ENCODE measurements at places on chromosomes 6 and 20.

DNA sequence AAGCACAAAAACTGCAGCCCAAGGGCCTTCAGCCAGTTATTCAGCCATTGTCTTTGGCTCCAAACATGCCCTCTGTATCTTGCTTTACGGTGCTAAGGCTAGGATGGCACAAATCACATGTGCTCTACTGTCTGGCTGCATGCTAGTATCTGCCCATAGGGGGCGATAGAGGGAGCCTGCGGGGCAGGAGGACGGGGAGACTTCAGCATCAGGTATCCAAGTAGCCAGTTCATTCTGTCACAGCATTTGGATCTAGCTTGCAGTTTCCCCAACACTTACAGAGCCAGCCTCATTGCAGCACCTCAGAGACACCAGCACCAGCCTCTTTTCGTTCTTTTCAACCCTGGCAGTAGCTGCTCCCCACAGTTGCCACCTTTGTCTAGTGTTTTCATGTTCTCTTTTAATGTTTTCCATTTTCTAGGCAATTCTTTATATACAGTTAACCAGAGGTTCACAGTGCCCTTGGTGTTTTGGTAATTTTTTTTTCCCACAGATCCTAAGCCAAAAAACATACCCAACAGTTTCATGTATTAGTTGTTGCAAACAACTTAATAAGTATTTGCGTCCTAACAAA lies 705.9 kb downstream of the PTPRT start:
- no peak for DNase-seq

GRCh38 chr6:167510648-167511047 lies 185.8 kb downstream of the TTLL2 start:
- DNase-seq: no peak

GRCh38 chr6:33112148-33112547 lies 36.4 kb downstream of the HLA-DPB1 start:
- DNase-seq: peak; percentile 64

GRCh38 chr6:16767765-16768476 lies 6.7 kb upstream of the ATXN1 start:
- DNase-seq: peak; percentile 51

- DNase-seq: no peak
Measured at GRCh38 chr6:158638324-158638854, 6.2 kb downstream of the DYNLT1 start.

DNA sequence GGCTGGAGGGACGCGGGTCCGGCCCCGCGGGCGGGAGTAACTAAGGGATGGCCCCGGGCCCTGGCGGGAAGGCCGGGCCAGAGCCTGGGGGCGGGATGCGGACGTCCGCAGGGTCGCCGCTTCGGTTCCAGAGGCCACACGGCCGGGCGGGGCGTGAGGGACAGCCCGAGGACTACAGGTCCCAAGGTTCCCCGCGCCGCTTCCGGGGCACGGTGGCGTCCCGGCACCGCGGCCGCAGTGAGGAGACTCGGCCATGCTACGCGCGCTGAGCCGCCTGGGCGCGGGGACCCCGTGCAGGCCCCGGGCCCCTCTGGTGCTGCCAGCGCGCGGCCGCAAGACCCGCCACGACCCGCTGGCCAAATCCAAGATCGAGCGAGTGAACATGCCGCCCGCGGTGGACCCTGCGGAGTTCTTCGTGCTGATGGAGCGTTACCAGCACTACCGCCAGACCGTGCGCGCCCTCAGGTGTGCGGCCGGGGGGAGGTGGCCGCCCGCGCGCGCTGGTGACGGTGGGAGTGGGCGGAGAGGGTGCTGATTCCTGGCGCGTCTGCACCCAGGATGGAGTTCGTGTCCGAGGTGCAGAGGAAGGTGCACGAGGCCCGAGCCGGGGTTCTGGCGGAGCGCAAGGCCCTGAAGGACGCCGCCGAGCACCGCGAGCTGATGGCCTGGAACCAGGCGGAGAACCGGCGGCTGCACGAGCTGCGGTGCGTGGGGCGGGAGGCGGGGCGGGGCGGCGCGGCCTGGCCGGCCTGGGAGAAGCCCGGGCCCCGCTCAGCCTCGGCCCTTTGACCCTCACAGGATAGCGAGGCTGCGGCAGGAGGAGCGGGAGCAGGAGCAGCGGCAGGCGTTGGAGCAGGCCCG lies at the start of gene MRPS26:
Gene MRPS26, plus strand, starts transcription at position 237 of the 861 bp plus-strand sequence. Its CDS starts 17 bp downstream, at position 254.
- peak; percentile 87 for DNase-seq

DNA sequence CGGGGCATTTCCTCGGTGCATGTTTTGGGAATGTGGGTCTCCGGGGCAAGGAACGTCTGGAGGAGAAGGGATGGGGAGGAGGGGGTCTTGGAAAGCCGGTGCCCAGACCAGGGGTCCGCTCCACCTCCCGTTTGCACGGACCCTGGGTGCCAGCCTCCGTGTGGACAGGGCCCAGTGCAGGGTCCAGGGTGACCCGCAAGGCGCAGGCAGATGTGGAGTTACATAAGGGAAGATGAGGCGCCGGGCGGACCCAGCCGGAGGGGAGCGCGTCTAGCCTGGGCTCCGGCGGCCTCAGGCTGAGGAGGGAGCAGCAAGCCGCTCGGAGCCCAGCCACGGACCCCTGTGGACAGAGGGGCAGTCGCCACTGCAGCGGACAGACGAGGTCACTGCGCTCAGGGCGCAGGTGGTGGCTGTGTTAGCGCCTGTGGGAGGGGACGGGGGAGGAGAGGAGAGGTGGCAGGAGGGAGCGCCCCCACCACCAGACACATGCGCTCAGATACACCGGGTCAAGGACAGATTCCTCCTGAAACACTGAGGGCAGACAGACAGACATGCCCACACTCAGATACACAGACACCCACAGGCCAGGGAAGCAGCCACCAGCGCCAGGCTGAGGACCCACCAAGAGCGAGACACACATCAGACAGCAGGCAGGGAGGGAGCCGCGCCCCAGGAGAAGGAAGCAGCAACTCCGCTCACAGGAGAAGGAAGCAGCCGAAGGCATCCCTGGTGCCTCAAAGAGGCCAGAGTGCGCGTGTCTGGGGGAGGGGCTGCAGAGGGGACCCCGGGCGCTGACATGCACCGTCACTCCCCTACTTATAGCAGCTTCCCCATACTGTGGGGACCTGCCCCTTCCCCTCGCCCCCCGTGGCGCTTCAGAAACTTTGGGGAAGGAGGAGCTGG lies 839 bp upstream of the HRH3 start:
- no peak for DNase-seq

DNA sequence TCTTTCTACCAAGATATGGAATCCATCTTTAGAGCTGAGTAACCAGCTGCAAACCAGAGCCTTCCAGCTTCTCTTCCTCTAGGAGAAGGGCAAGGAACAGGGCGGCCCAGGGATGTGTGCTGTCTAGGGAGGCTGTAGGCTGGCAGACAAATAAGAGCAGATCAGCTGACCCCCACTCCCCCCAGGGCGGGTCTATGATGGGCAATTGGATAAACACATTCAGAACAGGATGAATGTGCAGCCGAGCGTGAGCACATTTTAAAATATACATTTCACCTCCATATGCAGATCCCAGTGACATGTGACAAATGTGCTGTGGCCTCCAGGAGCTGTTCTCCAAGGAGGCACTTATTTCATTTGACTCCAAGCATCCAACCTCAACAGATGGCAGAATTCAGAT lies 580.1 kb downstream of the PTPRT start:
- DNase-seq: no peak

DNA sequence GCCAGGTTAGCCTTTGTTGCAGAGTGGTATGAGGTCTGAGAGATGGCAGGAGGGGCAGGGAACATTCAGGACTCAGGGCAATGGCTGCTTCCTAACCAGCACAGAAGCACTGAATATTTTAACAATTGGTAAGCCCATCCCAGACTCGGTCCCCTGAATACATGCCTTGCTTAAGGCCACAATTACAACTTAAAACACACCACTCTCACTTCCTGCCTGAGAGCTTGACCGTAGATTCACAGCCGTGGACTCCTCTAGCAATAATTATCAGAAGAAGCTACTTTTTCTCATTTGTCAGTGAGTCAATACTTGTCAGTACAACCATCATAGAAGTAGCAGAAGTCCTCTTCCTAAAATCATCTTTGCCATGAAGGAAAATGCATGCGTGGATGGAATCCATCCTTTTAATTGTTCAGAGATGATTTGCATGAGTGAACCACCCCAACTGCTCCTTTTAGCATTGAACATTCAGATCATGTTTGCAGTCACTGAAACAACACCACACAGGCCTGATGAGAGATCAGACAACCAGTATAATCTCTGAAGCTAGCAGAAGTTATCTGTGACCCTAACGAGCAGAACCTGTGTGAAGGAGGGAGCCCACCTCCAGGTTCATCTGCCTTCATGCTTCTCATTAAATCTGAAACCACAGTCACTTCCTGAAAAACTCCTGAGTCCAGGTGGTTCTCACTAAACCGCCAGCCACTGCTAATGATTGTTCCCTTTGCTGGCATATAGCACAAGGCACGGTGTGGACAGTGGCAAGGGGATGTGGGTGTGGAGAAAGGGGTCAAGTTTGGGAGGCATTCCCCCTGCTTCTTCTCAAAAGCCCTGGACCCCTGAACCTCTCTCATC lies 333.9 kb upstream of the CNR1 start:
- no peak for DNase-seq

DNA sequence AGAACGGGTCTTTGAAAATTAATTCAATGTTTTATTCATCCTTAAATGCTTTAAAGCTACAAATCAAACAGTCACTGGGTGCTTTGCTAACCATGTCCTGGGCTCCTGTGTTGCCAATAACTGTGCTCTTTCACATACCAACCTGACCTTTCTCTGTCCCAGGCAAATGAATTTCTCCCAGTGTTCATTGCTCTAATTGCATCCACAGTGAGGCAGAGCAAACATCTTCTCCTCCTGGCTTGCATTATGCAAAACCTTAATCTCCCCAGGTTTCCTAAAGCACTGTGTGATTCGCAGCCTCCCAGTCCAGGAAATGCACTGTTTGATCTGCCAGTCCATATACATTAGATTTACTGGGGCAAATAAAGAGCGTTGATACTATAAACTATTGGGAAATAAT lies 219.0 kb downstream of the PREX1 start:
- DNase-seq: no peak

DNA sequence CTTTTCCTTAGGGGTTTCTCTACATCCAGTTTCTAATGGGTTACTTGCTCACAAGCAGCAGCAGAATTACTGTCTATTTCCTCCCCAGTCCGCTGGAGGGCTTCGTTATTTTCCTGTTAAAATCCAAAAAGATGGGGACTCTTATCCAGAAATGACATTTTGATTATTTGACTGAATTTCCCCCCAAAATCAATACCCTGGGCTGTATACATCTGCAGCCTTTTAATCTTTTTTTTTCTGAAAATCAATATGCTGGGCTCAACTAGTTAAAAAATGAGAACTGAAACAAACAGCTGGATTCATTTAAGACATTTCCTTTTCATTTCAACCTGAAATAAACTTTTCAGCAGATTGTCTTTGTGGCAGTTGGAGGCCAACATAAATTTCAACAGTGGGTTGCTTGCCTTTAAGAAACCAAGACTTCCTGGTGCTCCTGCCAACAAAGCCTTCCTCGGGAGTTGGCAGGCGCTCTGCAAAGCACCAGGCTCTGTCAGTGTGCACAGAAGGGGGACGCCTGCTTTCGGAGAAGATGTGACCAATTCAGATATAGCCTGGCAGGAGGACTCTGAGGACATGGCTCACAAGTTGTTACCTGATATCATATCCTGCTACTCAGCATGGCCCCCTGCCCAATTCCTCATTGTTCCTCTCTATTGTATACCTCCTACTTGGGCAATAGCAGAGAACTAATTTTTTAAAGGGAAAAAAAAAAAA lies 204.7 kb upstream of the ARG1 start:
- peak; percentile 5 for DNase-seq

Measured in fibroblast of skin of back (primary cell).